ENCODE measurements at places on chromosomes 5 and 9. TPM values are rescaled to one million over a fixed set of nuclear protein-coding genes. Genes with fewer than 3 reads are reported as not detected.

DNA sequence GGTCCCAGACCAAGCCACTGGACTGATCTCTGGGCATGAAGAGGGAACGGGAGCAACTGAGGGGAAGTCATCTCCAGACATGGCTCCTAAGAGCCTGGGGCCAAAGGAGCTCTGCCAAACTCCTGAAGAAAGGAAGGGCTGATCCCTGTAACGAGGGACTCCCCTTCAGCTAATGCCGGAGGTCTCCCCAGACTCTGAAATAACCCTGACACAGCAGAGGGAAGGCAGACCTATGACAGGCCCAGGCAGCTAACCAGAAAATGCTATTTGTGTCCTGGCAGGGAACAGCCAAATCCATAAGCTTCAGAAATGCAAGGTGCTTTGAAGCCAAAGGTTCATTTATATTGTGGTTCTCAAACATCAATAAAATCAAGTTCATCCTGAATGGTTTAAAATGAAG is 30.9 kb downstream of the APTX start:
- peaks cover 19% of the 10 kb centered on the region for H3K36me3 ChIP-seq
- DNase-seq: no peak
- H3K4me1 ChIP-seq: peaks cover 2% of the 10 kb centered on the region
- no peak overlapping the region for H3K27ac ChIP-seq
- H3K27me3 ChIP-seq: no peaks in the 10 kb centered on the region

Gene LCN6
- total RNA-seq: not detected

Gene STRBP
- 96.3 TPM for total RNA-seq

GRCh38 chr5:1320436-1321344 is 24.2 kb downstream of the CLPTM1L start:
- H3K36me3 ChIP-seq: peaks cover 46% of the 10 kb centered on the region
- DNase-seq: no peak
- H3K27ac ChIP-seq: no peak overlapping the region
- no peak overlapping the region for H3K4me3 ChIP-seq

DNA sequence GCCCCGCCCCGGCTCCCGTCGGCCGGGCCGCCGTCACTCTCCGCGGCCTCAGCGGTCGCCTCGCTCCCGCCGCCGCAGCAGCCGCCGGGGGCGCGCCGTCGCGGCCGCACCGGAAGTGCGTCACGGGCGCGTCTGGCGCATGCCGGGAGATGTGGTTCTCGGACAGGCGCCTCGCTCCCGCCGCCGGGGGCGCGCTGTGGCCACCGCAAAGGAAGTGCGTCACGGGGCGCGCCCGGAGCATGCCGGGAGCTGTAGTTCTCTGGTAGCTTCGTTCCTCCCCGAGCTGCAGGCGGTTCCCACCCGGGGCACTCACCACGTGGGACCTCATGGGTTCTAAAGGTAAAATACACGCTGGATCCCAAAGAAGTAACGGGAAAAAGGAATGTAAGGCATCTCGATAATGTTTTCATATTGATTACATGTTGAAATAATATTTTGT is at the start of gene UBAC1:
Gene UBAC1, minus strand, starts transcription at position 97 of the 439 bp plus-strand sequence. CDS start 211 bp downstream, outside the sequence.
- H3K4me3 ChIP-seq: peak within 1 kb of the TSS; percentile 85
- no peaks in the 10 kb centered on the region for H3K36me3 ChIP-seq
- H3K4me1 ChIP-seq: peaks cover 21% of the 10 kb centered on the region
- DNase-seq: peak; percentile 94
- no peak within 1 kb of the TSS for H3K27ac ChIP-seq

- peaks cover 9% of the 10 kb centered on the region for H3K4me1 ChIP-seq
- H3K36me3 ChIP-seq: no peaks in the 10 kb centered on the region
- H3K27me3 ChIP-seq: no peaks in the 10 kb centered on the region
- H3K27ac ChIP-seq: no peak overlapping the region
- no peak for DNase-seq
Observed at GRCh38 chr5:43415935-43416802, 4.0 kb upstream of the CCL28 start.

- H3K27me3 ChIP-seq: no peaks in the 10 kb centered on the region
- no peak overlapping the region for H3K27ac ChIP-seq
- no peak overlapping the region for H3K4me3 ChIP-seq
- H3K36me3 ChIP-seq: peaks cover under 1% of the 10 kb centered on the region
- peaks cover 24% of the 10 kb centered on the region for H3K4me1 ChIP-seq
Observed at GRCh38 chr5:131384616-131385214, 120.9 kb downstream of the CDC42SE2 start.

DNA sequence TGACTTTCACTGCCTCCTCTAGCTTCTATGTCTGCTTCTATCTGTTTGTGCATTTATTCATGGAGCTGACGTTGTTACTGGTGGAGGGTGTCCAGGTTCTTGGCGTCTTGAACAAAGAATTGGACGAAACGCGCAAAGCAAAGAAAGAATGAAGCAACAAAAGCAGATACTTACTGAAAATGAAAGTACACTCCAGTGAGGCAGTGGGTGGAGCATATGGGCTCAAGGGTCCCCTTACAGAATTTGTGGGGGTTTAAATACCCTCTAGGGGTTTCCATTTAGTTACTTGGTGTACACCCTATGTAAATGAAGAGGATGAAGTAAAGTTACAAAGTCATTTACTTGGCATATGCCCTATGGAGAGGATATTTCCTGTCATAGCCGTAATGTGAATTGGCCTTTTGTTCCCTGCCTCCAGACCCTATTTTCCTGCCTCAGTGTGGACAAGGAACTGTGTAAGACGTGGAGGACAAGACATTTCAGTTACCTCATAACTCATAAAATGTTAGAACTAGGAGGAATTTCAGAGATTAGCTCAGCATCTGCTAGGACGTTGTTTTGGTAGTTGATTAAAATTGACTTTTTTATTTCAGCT is 3.1 kb downstream of the POLR3G start:
- no peaks in the 10 kb centered on the region for H3K36me3 ChIP-seq
- H3K27ac ChIP-seq: peak overlapping the region; percentile 78
- peaks cover 47% of the 10 kb centered on the region for H3K4me1 ChIP-seq
- DNase-seq: no peak
- peak overlapping the region; percentile 81 for H3K4me3 ChIP-seq

GRCh38 chr5:15806613-15807012 is 306.6 kb downstream of the FBXL7 start:
- no peak for DNase-seq
- H3K36me3 ChIP-seq: peaks cover 30% of the 10 kb centered on the region
- peaks cover 4% of the 10 kb centered on the region for H3K27me3 ChIP-seq
- peaks cover 10% of the 10 kb centered on the region for H3K4me1 ChIP-seq
- H3K27ac ChIP-seq: no peak overlapping the region

Gene PCDHB13
- 2.9 TPM for total RNA-seq

Gene FAT2
- total RNA-seq: 0.16 TPM

GRCh38 chr9:107931071-107931715 is 441.6 kb upstream of the KLF4 start:
- no peak for DNase-seq
- no peaks in the 10 kb centered on the region for H3K27me3 ChIP-seq
- no peaks in the 10 kb centered on the region for H3K36me3 ChIP-seq
- H3K27ac ChIP-seq: no peak overlapping the region
- H3K4me3 ChIP-seq: no peak overlapping the region

Gene REXO4
- 36.3 TPM for total RNA-seq
